Activated T-helper 2 cell treated with anti-CD3 and anti-CD28 coated beads, Interferon-gamma antibody, Interleukin-2, Interleukin-4, amounts not matched to agents 10 μg/mL and 5 μg/mL and 100 μg/mL, durations not matched to agents 14 hours and 24 hours and 36 hours (primary cell): ENCODE measurements at places on chromosomes 5 and 9. TPM values are rescaled to one million over a fixed set of nuclear protein-coding genes. Genes with fewer than 3 reads are reported as not detected.

Gene TUSC1
- 0.48 TPM in 2 replicates for total RNA-seq

Gene GPR151
- not detected in 2 replicates for total RNA-seq

Gene PCAT7
- total RNA-seq = not detected in 2 replicates

Gene RASGEF1C
- total RNA-seq = not detected in 2 replicates

Gene ACSL6
- total RNA-seq = 27.7 and 34.0 TPM in 2 replicates

Gene LTC4S
- 0.62 and 3.2 TPM in 2 replicates for total RNA-seq

Gene PDE8B
- total RNA-seq = 0.05 TPM in 1 of 2 replicates, not detected in the other

Gene N4BP3
- total RNA-seq = 3.3 and 3.4 TPM in 2 replicates

Gene ZNF300
- total RNA-seq = 0.39 and 0.52 TPM in 2 replicates

Gene TMEM174
- total RNA-seq = not detected in 2 replicates

DNA sequence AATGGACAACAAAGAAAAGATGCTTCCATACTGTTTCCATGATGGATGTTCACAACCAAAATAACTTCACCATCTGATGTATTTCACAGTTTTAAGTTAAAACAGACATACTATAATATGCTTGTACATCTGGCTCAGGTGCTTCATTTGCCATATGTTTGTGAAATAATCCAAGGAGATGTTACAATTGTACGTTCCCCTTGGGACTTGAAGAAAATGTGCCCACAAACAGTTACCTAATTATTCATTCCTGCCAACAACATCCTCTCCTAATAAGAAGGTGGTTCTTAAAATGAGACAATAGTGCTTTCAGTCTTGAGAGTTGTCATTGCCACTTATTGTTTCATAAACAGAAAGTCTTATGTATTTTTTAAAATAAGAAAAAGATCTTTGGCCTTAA is 33.1 kb upstream of the SMARCA2 start:
- no peak overlapping the region for H3K4me3 ChIP-seq
- H3K36me3 ChIP-seq = no peaks in the 10 kb centered on the region
- peaks cover 7% of the 10 kb centered on the region for H3K27me3 ChIP-seq
- DNase-seq = no peak
- no peak overlapping the region for H3K27ac ChIP-seq

DNA sequence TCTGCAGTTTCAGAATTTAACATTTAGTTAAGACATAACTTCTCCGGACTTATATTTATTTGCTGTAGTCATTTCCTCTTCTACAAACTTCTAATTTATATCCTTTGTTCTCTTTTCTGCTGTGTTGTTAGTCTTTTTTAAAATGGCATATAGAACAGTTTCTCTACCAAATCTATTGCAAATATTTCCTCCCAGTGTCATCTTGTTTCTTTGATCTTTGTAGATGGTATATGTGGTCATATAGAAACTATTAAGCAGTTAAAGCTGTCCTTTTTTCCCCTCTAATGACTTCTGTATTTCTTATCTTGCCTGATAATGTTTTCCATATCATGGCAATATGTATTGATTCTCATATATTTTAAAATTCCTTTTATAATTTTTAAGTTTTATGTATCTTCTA is 264.5 kb downstream of the MCTP1 start:
- H3K27ac ChIP-seq = no peak overlapping the region
- H3K4me3 ChIP-seq = no peak overlapping the region
- no peak for DNase-seq
- peaks cover 4% of the 10 kb centered on the region for H3K27me3 ChIP-seq
- peaks cover 20% of the 10 kb centered on the region for H3K4me1 ChIP-seq

- H3K27ac ChIP-seq = no peak overlapping the region
- peaks cover 19% of the 10 kb centered on the region for H3K4me1 ChIP-seq
- no peak overlapping the region for H3K4me3 ChIP-seq
These were observed 161.6 kb upstream of the PANK3 start for GRCh38 chr5:168740811-168741213.

- no peaks in the 10 kb centered on the region for H3K36me3 ChIP-seq
- H3K4me3 ChIP-seq = no peak overlapping the region
These were observed 112.6 kb downstream of the CAVIN4 start for GRCh38 chr9:100690438-100690837.

DNA sequence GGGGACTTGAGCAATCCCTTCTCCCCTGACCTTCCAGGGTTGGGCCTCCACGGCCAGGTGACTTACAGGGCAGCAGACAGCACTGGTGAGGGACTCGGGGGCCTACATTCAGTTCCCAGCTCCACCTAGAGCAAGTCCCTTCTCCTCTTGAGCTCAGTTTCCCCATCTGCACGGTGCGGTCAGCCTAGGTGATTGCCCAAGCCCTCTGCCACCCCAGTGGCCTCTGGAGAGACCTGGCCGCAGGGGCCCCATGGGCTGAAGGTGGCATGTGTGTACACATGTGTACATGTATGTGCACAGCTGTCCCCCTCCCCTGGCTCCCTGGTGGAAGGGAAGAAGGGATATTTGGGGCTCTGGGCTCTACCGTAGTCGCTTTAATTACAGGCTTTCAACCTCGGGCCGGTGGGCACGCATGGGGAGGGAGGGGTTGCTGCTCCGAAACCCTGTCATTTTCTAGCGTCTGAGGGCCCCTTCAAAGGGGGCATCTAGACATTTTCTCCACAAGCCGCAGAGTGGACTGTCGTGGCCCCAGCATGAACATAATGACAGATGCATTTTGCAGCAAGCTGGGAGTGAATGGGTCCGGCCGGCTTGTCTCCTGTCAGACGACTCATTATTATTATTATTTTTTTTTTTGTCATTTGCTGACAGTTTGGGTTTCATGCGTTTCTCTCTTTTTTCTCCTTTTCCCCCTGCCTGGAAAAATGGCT is 44.0 kb downstream of the ASS1 start:
- no peaks in the 10 kb centered on the region for H3K36me3 ChIP-seq
- no peak overlapping the region for H3K4me3 ChIP-seq
- DNase-seq = no peak
- H3K27me3 ChIP-seq = peaks cover 8% of the 10 kb centered on the region

GRCh38 chr5:155915601-155916000 is 411.4 kb upstream of the SGCD start:
- H3K36me3 ChIP-seq = no peaks in the 10 kb centered on the region
- no peak overlapping the region for H3K4me3 ChIP-seq
- no peak overlapping the region for H3K27ac ChIP-seq
- peaks cover 3% of the 10 kb centered on the region for H3K27me3 ChIP-seq

DNA sequence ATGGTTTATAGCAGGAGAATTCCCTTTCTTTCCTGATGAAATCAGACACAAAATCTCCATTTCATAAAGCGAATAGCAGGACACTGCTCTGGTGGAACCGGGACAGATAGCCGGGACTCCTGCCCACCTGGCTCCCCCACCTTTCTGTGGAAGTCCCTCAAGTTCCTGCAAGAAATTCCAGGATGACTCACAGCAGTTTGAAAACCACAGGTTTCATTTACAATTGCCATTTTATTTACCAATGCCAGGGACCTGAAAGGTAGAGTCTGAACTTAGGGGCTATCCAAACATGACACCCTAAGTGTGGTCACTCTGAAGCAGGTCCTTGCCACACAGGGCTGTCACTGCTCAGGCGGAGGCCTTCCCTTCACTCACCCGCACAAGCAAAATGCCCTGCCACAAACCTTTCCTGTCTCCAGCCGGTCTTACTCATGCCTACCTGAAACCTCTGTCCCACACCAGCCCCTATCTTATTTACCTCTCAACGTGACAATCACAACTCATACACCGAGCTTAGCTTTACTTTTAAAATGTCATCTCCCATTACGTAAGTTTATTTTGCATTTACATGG is 63.3 kb upstream of the TAF1L start:
- no peaks in the 10 kb centered on the region for H3K4me1 ChIP-seq
- no peaks in the 10 kb centered on the region for H3K36me3 ChIP-seq
- no peaks in the 10 kb centered on the region for H3K27me3 ChIP-seq

- peaks cover 1% of the 10 kb centered on the region for H3K4me1 ChIP-seq
- no peak for DNase-seq
- no peak overlapping the region for H3K27ac ChIP-seq
- H3K27me3 ChIP-seq = peaks cover 63% of the 10 kb centered on the region
- H3K36me3 ChIP-seq = no peaks in the 10 kb centered on the region
These were observed 16.4 kb upstream of the GADD45G start for GRCh38 chr9:89588271-89588879.

- H3K27ac ChIP-seq = no peak overlapping the region
- no peaks in the 10 kb centered on the region for H3K4me1 ChIP-seq
- DNase-seq = no peak
- no peak overlapping the region for H3K4me3 ChIP-seq
- H3K36me3 ChIP-seq = no peaks in the 10 kb centered on the region
These were observed 672.8 kb downstream of the ACTL7B start for GRCh38 chr9:108182950-108183381.

- no peak overlapping the region for H3K4me3 ChIP-seq
- peaks cover 11% of the 10 kb centered on the region for H3K27me3 ChIP-seq
- no peaks in the 10 kb centered on the region for H3K36me3 ChIP-seq
- no peak for DNase-seq
These were observed 161.6 kb downstream of the TMEM38B start for GRCh38 chr9:105855987-105856386.

- H3K36me3 ChIP-seq = no peaks in the 10 kb centered on the region
- peaks cover 45% of the 10 kb centered on the region for H3K27me3 ChIP-seq
- no peak overlapping the region for H3K4me3 ChIP-seq
- no peak for DNase-seq
- H3K4me1 ChIP-seq = no peaks in the 10 kb centered on the region
These were observed 2.2 kb downstream of the GFPT2 start for GRCh38 chr5:180350711-180351465.

- no peak for DNase-seq
- peaks cover 3% of the 10 kb centered on the region for H3K4me1 ChIP-seq
- no peaks in the 10 kb centered on the region for H3K36me3 ChIP-seq
- no peak overlapping the region for H3K27ac ChIP-seq
These were observed 73.1 kb upstream of the FST start for GRCh38 chr5:53407373-53407772.

DNA sequence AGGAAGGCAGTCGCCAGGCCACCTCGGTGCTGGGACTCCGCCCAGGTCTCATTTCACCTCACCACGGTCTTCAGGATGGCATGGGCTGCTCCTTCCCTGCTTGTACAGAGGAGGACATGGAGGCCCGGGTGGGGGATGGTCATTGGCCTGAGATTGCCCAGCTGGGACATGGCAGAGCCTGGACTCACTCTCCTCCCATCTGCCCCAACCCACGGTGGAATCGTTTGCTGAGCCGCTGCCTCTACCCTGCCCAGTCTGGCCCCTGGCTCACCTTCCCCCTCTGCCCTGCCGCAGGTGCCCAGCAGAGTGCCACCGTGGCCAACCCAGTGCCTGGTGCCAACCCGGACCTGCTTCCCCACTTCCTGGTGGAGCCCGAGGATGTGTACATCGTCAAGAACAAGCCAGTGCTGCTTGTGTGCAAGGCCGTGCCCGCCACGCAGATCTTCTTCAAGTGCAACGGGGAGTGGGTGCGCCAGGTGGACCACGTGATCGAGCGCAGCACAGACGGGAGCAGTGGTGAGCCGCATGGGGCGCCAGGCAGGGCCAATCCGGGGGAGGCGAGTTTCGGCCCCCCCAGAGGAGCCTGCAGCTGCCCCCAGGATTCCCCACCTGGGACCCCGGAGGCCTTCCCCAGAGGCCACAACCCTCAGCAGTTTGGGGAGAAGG is 36.7 kb downstream of the HK3 start:
- H3K4me1 ChIP-seq = peaks cover 1% of the 10 kb centered on the region
- peaks cover 19% of the 10 kb centered on the region for H3K27me3 ChIP-seq
- no peaks in the 10 kb centered on the region for H3K36me3 ChIP-seq
- DNase-seq = no peak
- no peak overlapping the region for H3K27ac ChIP-seq

DNA sequence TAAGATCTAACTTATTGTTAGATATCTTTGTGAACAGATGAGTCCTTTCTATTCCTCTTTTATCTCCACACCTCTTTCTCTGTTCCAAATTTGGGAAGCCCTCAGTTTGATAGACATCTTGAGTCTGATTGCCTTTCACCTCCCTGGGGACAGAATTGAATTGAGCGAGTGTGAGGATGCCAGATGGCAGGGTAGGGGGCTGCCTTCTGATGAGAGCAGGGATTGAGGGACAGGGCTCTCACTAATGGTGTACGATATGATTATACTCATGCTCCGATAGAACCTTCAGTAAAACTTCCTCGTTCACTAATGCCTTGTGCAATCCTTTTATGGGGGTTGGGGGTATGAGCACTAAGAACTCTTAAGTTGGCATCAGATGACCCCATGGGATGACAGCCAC is 172.1 kb upstream of the DAP start:
- H3K4me3 ChIP-seq = no peak overlapping the region
- H3K36me3 ChIP-seq = no peaks in the 10 kb centered on the region
- no peaks in the 10 kb centered on the region for H3K4me1 ChIP-seq
- no peak overlapping the region for H3K27ac ChIP-seq
- no peak for DNase-seq

DNA sequence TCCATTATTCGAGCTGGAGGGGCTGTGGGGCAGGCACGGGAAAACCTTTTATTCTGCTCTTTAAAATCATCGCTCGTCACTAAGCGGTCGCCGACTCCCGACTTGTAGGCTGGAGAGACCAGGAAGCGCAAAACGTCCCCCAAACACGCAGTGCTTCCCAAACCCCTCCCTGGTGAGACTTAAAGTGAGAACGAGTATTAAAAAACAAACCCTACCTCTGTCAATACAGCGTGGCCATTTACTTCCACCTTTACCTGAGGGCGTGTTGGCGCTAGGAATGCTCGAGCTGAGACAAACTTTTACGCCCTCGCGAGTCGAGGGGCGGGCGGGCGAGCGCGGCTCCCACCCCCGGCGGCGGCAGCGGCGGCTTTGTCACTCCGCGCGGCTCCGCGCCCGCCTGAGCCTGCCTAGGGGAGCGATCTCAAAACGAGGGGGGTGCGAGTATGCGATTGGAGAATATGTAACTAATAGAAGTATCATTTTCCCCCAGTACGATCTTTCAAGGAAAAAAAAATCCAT is at the start of gene NR2F1-AS1:
NR2F1-AS1 (minus strand) TSS at position 293 of the 519 bp plus-strand sequence.
- DNase-seq = no peak
- peaks cover 46% of the 10 kb centered on the region for H3K27me3 ChIP-seq
- peaks cover 3% of the 10 kb centered on the region for H3K36me3 ChIP-seq
- no peak within 1 kb of the TSS for H3K27ac ChIP-seq

GRCh38 chr9:115157245-115157674 is 39.3 kb upstream of the TNC start:
- H3K27me3 ChIP-seq = peaks cover 1% of the 10 kb centered on the region
- no peak for DNase-seq
- H3K4me1 ChIP-seq = peaks cover 2% of the 10 kb centered on the region
- H3K36me3 ChIP-seq = no peaks in the 10 kb centered on the region

DNA sequence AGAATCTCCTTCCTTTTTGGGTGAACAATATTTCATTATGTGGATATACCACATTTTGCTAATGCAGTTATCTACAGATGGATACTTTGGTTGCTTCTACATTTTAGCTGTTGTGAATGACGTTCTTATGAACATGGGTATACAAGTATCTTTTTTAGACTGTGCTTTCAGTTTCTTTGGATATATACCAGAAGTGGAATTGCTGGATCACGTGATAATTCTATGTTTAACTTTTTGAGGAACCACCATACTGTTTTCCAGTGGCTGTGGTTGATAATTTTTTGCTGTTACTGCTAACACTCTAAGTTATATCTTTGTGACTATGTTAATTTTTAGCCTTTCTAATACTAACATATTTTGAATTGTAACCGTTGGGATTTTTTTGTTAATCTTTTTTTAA is 12.5 kb downstream of the WDR70 start:
- H3K27me3 ChIP-seq = no peaks in the 10 kb centered on the region
- H3K27ac ChIP-seq = no peak overlapping the region
- H3K36me3 ChIP-seq = peaks cover 26% of the 10 kb centered on the region
